CD4-positive, alpha-beta memory T cell (primary cell): ENCODE measurements at places on chromosomes 6 and 20.

DNA sequence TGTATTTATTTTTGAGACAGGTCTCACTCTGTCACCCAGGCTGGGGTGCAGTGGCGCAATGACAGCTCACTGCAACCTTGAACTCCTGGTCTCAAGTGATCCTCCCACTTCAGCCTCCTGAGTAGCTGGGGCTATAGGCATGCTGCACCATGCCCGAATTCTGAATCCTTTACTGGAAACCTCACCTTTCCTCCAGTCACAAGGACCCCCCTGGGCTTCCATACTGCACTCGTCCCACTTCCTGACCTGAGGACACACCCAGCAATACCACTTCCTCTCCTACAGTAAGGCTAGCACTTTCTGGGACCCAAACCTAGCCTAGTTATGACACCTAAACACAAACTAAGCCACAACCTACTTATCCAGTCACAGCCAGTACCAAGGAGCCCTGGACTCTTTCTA, 68.2 kb downstream of the FAM217A start:
- DNase-seq: no peak

GRCh38 chr6:157974341-157974894, 7.2 kb upstream of the SYNJ2 start:
- no peak for DNase-seq

DNA sequence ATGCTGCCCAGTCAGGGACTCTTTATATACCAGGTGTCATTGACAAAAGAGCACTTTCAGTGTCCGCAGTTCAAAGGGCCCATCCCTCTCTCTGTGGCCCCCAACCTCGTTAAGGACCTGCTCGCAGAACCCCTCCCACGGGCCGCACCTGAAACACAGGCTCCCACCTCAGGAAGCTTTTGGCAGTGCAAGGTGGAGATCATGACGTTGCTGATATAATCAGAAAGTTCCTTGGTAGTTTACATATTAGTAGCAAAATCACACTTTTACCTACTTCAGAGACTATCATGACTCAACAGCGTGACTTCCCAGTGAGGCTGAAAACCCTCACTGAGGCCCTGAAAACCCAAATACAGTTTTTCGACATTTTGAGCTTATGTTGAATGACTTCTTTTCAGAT, 4.1 kb downstream of the TTLL2 start:
- DNase-seq: no peak

DNA sequence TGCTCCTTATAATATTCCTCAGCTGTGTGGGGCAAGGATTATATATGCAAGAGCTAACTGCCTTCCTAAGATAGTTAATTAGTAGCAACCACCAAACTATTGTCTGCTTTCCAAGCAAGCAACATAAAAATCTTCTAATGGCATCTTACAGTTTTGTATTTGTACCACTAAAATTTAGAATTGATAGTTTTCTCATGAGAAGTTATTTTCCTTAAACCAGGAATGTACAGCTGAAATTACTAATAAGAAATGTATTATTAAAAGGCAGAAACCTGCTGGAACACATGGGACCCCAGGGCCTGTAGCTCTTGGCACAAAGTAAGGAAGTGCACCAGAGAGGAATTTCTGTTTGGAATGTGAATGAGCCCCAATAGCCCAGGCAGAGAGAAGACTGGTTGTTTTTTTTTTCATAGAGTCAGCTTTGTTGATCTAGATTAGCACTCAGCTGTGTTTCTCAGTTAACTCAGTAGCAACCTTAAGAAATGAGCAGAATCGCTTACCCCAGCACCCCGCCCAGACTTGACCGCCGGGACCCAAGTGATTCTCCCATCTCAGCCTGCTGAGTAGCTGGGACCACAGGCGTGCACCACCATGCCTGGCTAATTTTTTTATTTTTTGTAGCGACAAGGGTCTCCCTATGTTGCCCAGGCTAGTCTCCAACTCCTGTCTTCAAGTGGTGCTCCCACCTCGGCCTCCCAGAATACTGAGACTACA, 2.6 kb downstream of the MGME1 start:
- DNase-seq: no peak

DNA sequence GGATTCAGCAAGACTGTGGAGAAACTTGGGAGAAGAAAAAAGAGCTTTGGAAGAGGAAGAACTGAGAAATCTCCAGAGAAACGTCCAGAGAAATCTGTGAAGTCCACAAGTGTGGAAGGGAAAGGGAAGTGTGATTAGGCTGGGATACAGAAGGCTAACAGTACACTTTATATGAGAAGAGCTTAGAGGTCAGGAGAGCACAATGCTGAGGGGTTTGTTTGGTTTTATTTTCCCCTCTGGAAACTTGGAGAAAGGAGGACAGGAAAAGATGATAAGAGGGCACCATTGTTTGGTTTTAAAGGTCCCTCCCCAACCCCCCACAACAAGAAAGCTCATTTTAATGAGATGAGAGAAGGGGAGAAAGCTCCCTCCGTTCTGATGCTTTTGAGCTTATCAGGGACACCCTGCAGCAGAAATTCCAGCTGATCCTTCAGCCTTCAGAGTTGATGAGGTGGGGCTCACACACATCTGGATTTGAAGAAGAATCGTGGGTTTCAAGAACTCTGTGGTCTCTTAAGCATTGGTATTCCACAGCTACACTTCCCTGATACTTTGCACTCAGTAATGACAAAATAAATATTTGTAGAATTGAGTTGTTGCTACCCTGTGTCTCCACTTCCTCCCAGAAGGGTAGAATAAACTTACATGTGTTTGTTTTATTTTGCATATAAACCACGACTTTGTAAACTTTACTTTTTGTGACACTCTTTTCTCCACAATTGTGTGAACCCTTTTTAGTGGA, 1.9 kb downstream of the NT5E start:
- no peak for DNase-seq

- no peak for DNase-seq
Observed at GRCh38 chr6:149474108-149474935, 10.5 kb downstream of the ZC3H12D start.

GRCh38 chr6:125339653-125340052, 37.9 kb upstream of the HDDC2 start:
- no peak for DNase-seq

- no peak for DNase-seq
Observed at GRCh38 chr6:74932232-74932888, 273.5 kb downstream of the COL12A1 start.

GRCh38 chr6:114419175-114419574, 76.4 kb upstream of the HS3ST5 start:
- DNase-seq: no peak

DNA sequence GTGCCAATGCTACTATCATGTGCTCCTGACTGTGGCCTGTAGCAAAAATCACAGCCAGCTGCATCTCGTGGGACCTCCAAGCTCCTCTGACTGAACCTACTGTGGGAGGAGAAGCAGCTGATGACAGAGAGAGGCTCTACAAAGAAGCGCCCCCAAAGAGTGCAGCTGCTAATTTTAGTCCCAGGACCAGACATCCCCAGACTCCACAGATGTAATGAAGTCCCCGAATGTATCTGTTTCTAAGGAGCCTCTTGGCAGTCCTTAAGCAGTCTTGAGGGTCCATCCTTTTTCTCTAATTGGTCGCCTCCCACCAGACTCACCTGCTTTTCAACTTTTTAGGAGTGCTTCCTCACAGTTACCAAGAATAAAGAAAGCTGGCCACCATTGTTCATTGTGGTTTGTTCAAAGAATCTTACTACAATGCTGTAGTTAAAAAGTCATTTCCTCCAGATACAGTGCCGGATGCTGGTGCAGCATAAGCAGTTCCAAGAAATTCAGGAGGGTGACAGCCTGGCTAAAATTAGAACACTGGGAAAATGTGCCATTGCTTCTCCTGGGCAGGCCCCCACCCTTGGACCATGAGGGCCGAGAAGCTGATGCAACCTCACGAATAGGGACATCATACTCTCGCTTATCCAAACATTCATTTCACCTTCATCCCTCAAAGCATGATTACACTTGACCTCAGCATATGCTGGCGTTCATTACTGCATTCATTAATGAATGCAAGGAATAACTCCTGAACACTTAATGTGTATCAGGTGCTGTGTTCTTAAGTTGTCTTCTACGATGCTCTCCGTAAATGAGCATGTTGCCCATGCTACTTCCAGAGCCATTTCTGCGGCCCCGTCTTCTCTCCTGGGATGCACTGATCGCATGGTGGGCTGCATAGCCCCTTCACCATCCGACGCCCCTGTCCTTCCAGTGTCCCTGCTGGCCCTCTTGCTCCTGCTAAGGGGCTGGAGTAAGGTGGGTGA, 66.4 kb downstream of the LY86 start:
- peak; percentile 45 for DNase-seq

DNA sequence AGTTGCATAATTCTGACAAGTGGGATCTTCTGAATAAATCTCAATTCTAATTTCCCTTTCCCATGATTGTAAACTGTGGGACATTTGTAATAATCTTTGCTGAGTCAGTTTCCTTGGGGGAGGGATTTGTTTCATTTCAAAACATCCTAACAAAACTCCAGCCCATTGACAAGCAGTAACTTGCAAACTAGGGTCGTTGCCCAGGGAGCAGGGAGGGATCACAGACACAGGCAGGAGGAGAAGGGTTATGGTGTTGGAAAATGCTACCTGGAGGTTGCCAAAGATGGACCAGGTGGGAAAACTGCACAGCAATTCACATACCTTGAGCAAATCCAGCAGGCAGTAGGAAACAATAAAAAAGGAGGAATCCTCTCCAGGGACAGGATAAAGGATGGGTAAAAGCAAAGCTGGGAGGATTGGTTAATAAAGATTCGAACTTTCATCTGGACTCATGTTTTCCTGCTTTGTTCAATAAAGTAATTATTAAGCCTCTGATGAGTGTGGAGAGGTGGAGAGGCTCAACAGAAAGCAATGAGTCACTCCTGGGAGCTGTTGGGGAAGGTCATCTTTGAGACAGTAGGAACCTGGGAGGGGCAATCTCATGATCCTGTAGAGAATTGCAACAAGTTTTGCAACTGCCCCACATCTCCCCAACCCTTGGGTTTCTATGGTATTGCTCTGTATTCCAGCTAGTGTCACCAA, 87.3 kb upstream of the AKIRIN2 start:
- no peak for DNase-seq

DNA sequence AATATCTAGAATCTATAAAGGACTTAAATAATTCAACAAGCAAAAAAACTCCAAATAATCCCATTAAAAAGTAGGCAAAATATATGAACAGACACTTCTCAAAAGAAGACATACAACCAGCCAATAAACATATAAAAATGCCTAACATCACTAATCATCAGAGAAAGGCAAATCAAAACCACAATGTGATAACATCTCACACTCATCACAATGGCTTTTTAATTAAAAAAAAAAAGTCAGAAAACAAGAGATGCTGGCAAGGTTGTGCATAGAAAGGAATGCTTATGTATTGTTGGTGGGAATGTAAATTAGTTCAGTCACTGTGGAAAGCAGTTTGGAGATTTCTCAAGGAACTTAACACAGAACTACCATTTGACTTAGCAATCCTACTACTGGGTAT, 979.6 kb upstream of the MAP3K7 start:
- no peak for DNase-seq

- DNase-seq: no peak
Observed at GRCh38 chr6:160349814-160350350, 1.7 kb downstream of the SLC22A3 start.

- no peak for DNase-seq
Observed at GRCh38 chr20:19056909-19057308, 155.5 kb upstream of the SLC24A3 start.

DNA sequence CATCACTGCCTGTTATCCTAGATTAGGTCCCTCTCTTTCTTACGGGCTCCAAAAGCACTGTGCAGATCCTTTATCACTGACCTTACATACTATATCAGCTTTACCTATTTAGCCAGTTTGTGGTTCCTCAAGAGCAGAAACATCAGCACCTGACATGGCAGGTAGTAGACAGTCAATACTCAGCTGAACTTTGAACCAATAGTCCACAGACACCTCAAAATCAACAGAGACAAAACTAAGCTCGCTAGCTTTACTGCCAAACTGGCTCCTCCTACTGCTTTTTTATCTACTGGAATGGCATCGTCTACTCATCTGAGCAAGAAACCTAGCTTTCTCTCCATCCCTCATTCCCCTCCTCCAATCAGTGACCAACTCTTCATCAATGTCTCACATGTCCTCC, 5.6 kb downstream of the IL17A start:
- DNase-seq: no peak

DNA sequence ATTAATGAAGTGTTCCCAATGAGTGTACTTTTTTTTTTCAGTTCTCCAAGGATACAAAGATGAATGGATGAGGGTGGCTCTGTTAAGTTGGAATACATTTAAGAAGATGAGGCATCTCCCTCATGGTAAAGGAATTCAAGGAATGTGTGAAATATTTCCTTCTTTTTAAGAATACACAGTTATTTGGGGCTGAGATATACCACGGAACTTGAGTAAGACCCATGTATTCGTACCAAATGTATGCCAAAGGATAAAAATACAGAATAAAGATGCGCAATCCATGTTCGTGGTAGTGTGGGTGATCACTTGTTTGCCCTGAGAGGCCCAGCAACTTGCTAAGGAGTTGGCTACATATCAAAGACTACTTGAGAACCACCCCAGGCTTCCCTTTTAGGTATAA, 164.2 kb upstream of the TCF21 start:
- DNase-seq: no peak

DNA sequence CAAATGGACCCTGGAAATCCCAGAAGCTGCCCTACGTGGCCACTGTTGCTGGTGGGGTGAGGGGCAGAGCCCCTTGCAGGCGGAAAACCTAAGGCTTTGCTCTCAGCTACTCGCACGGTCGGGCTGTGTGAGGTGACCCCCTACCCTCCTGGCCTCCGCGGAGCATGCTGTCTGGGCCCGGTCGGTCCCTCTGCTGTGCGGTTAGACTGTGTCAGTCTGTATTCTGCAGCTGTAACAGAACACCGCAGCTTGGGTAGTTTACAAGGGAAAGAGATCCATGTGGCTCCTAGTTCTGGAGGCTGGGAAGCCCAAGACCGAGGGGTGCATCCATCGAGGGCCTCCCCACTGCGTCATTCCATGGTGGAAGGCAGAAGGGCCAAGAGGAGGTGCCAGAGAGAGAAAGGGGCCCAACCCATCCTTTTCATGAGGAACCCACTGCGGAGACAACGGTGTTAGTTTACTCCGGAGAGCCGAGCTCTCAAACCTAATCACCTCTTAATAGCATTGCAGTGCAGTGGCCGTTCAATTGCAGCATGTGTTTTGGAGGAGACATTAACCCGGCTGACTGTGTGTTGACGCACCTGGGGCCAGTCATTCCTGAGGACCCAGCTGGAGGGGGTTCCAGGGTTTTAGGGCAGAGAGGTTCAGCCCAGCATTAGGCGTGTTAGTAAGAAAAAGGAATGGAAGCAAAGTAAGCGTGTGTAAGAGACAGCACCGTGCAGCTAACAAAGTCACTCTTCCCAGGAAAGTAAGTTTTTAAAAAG, 18.3 kb downstream of the COL9A3 start:
- no peak for DNase-seq

- no peak for DNase-seq
Observed at GRCh38 chr6:145823328-145823944, 8.8 kb upstream of the FBXO30 start.
